GM12892 (cell line): ENCODE measurements at places on chromosomes 5 and 9.

DNA sequence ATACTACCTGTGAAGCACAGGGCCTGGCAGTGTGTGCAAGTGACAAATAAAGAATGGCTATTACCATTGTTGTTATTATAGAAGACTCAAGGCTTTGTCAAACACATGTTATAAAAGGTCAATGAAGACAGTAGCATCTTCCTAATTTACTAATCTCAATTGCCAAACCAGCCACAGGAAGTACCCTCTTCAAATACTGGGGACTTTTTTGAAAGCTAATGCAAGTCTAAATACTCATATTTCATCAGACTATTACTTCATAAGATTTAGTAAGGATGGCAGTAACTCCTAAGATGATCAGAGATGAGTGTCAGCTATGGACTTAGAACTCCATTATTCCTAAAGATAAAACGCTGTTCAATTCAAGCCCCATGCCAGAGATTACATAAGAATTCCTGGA is 43.0 kb downstream of the GNAQ start:
- no peak for DNase-seq

- no peak for DNase-seq
Observed at GRCh38 chr5:167587772-167588437, 703.5 kb upstream of the WWC1 start.

DNA sequence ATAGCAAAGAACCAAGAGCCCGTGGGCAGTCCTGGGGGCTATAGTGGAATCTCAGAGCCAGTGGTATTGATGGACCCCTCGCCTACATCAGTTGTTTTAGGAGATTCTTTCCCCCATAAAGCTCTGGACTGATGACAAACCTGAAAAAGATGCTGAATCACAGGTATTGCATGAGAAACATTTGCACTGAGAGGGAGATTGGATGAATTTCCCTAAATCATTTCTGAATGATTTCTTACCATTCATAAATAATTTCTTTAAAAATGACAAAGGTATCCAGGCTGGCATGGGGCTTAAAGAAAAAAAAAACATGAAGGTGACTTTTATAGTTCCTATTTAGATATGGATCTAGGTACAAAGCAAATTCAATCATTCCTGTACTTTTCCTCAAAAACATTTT is 54.0 kb upstream of the SLIT3 start:
- no peak for DNase-seq

DNA sequence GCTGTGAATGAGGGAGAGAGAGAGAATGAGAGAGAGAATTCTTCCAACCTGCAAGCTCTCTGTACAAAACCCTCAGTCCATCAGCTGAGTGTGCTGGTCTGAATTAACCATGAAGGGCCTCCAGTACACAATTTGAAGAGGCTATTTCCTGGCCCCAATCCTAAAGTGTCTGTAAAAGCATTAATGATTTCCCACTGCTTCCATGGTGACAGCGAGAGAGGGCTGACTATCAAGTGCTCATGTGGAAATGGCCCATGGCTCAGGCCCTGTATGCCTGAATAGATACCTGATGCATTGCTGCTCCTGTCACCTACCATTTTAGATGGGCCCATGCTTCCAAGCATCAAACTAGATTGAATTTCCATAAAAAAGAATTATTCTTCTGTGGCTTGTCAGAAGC is 592.4 kb downstream of the KIF4B start:
- no peak for DNase-seq

- no peak for DNase-seq
Observed at GRCh38 chr5:160237571-160238093, 8.3 kb downstream of the FABP6 start.

DNA sequence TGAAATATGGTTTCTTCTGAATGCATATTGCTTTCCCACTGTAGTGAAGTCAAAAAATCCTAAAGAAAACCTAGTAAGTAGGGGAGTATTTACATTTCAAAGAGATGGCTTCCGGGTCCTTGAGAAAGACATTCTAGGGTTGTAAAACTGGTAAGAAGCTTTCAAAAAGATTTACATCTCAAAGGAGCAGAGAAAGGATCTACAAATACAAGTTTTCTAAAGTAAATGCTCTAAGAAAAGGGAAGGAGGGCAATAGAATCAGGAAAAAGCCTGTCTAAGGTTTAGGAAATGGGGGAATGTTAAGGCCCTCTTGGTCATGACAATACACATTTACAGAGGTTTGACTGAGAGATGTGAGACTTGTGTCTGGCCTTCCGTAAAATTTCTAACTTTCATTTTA is 16.7 kb upstream of the TRPC7 start:
- DNase-seq = no peak

DNA sequence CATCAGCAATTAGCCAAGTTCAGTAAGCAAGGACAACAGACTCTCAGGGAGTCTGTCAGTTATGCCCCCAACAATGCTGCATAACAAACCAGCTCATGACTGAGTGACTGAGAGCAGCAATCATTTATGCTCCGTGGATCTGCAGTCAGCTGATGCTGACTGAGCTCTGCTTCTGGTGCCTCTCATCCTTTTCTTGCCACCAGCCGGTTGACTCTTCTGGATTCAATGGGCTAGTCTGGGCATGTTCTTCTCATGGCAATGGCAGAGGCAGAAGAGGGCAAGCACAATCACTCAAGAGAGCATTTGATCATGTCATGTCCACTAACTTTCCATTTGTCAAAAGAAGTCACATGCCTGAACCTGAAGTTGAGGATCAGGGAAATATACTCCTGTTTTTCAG is 157.0 kb upstream of the NTRK2 start:
- no peak for DNase-seq

- no peak for DNase-seq
Observed at GRCh38 chr5:177536386-177536785, 18.0 kb downstream of the FAM193B start.

DNA sequence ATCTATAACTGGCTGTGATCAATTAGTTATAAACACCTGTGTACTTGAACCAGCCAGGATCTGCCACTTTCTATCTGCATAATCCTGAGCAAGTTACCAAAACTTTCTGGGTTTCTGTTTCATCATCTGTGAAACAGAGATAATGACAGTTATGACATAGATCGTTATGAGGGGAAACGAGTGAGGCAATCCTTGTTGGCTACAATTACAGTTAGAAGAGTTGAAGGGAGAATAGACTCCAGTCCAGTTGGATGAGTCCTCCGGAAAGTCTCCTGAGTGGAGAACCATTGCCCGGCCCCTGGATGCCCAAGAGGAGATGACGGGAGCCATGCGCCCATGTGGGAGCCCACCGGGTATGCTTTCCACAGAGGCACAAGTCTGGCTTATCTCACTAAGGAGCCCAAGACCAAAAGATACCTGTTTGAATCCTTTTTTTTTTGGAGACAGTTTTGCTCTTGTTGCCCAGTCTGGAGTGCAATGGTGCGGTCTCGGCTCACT is 4.5 kb downstream of the PDE6A start:
- DNase-seq = no peak

DNA sequence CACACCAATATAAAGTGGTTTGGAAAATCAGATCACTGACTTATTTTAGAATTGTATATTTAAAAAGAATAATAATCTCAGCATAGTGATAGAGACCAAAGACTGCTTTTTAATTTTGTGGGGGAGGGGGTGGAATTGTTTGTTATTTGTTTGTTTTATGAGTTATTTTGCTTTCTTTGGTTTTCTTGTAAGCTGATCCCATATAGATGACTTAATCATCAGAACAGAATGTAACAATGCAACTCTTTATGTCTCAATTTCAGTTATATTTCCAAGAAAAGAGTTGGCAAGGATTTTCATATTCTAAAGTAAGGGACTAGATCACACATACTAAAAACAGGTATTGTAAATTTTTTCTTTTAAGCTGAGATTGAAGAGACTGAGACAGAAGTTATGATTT is 984.9 kb downstream of the TLE4 start:
- no peak for DNase-seq

- no peak for DNase-seq
Observed at GRCh38 chr9:84970432-84970831, 300.9 kb downstream of the NTRK2 start.

- no peak for DNase-seq
Observed at GRCh38 chr5:137733006-137733405, 2.9 kb downstream of the KLHL3 start.

- no peak for DNase-seq
Observed at GRCh38 chr9:78666818-78667414, 370.0 kb downstream of the PSAT1 start.

DNA sequence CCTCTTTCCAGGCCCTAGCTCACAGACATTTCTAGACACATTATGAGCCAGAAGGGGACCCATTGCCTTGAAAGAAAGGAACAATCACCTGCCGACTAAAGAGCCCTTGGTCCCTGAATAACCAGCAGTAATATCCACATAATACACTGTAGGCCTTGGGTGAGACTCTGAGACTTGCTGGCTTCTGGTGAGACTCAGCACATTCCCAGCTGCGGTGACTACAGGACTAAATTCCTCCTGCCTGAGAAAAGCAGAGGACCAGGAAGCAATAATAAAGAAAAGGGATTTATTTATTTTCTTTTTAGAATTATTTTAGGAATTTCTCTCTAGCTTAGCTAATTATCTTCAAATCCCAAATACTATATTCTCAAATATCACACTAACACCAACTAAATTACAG is 87.8 kb upstream of the RGS7BP start:
- no peak for DNase-seq

DNA sequence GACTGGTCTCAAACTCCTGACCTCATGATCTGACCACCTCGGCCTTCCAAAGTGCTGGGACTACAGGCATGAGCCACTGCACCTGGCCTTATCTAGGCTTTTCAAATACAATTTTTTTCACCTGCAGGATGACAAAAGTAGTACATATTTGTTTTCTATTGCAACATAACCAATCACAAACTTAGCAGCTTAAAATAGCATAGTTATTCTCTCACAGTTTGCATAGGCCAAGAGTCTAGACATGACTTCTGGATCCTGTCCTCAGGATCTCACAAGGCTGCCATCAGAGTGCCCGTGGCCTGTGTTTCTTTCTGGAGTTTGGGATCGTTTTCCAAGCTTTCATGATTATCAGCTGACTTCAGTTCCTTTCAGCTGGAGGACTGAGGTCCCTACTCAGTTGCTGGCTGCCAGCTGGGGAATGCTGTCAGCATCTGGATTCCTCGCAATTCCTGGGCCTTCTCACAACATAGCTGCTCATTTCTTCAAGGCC is 348.9 kb downstream of the ARHGEF28 start:
- DNase-seq = no peak

GRCh38 chr5:158999339-158999738 is 100.4 kb downstream of the EBF1 start:
- no peak for DNase-seq

DNA sequence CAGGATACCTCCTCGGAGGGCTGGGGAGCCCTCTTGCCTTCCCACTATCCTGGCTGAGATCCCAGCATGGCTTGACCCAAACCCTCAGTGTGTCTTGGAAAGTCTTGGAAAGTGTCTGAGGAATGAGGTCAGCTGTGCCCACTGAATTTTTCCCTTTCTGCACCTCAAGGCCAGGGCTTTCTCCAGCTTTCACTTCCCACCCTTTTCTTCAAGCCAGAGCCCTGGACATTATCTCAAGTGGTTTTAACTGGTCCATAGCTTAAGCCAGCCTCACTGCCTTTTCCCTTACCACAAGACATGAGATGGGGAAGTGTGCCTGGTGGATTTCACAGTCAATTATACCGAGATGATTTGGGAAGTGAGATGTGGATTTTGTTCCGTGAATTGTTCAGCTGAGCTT is 35.7 kb upstream of the LHX2 start:
- no peak for DNase-seq

- no peak for DNase-seq
Observed at GRCh38 chr9:117704597-117704996, 394 bp downstream of the TLR4 start.
